ENCODE measurements at places on chromosomes 5 and 9.
A peak's percentile ranks its signal among the peaks of the same experiment; 100 is the strongest.

GRCh38 chr5:16679190-16679589 is 62.4 kb upstream of the RETREG1 start:
- no peak for DNase-seq

- DNase-seq = no peak
These were observed 492 bp downstream of the TENT2 start for GRCh38 chr5:79612667-79613198.

- no peak for DNase-seq
These were observed 143.9 kb upstream of the STC2 start for GRCh38 chr5:173472164-173472563.

DNA sequence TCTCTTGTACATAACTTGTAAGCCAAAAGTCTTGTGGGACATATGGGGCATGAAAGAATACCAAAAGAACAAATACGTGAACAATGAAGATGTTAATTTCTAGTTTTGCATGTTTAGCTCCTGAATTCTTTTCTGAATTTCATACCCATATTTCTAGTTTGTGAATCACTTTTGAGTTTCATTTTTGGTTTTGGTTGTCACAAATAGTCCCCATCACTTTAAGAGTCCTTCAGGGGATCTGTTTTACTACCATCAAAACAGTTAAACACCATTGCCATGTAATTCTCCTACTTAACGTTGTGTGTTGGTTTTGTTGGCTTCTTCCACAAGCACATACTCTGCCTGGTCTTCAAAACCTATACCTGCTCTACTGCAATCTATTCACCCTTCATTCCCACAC is 27.0 kb downstream of the VCAN start:
- no peak for DNase-seq

GRCh38 chr5:122864400-122864799 is 19.0 kb downstream of the SNX24 start:
- no peak for DNase-seq

GRCh38 chr5:172436078-172436878 is 18.0 kb downstream of the SH3PXD2B start:
- DNase-seq = no peak

DNA sequence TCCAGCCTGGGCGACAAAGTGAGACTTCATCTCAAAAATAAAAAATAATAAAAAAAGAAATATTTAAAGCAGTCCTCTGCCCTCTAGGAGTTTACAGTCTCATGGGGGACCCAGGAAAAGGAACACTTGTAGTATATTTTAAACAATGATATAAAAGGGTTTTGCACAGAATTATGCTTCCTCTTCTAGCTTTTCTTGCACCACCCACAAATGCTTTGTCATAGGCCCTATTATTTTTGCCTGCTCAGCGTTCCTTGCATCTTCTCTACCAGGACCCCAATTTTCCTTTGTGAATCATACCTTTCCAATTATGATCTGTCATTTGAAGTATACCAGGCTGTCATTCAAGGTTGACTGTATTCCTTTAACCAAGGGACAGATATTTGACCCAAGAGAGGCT is 164.8 kb upstream of the CDKN2B start:
- DNase-seq = peak; percentile 13

GRCh38 chr5:10513501-10514442 is 50.1 kb upstream of the ANKRD33B start:
- no peak for DNase-seq

DNA sequence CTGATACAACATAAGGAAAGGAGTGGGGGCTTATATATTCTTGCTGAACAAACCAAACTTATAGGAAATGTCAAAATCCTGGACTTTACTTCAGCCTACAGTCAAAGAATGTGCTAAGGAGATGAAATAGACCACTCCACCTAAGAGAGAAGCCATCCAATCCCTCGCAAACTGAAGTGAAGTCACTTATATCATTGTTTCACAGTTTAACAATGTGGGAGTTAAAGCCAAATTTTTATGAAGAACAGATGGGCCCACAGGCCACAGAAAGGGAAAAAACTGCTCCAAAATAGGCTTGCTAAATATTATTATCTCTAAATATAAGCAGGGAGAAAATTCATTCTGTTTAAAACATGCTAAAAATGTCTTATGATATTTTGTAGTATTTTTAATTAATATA is 233.3 kb downstream of the GAS1 start:
- DNase-seq = no peak

GRCh38 chr5:36664766-36665165 is 58.4 kb downstream of the SLC1A3 start:
- DNase-seq = no peak

DNA sequence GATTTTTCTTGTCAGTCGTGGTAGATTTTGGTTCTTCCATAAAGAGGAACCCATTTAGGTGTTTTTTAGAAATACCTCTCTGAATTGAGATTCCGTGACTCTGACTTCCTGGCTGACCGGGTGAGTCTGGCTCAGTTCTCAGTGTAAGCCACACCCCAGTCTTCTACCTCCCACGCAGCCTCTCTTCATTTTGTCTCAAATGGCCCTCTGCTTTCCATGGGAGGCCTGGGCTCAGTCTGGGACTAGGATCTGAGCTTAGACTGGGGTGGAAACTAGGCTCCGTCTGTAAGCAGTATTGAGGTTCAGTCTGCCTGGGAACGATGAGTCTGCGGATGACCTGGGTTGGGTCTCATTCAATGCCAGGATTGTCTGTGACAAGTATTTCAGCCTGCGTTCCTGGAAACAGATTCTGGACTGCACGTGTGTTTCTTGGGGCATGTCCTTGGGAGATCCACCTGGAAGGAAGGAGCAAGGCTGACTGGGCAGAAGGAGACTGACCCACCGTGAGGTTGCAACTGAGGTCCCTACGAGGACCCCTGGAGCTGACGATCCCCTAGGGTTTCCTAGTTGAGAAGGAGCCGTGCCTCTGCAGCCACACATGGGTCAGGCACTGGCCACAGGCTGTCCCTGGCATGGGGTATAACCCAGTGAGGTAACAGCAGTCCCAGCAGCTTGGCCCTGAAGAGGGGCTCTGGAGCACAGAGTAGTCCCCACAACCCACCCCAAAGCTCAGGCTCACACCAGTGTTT is 12.4 kb upstream of the CRB2 start:
- peak; percentile 72 for DNase-seq

DNA sequence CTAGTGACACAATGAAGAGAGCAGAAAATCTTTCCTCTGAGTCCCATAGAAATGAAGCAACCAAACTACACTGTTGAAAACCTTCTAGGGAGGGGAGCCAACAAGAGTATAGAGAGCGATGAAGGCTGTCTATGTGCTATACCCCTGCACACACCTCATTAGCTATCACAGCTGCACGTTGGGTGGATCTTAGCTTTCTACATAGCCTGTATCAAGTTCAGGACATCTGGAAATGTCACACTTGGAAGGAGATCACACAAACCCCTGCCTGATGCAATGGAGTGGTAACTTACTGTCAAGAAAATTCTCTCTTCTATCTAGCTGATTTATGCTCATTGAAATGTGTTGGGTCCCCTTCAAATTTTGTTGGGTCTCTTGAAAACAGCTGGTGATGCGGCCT is 127.0 kb upstream of the NTRK2 start:
- no peak for DNase-seq

DNA sequence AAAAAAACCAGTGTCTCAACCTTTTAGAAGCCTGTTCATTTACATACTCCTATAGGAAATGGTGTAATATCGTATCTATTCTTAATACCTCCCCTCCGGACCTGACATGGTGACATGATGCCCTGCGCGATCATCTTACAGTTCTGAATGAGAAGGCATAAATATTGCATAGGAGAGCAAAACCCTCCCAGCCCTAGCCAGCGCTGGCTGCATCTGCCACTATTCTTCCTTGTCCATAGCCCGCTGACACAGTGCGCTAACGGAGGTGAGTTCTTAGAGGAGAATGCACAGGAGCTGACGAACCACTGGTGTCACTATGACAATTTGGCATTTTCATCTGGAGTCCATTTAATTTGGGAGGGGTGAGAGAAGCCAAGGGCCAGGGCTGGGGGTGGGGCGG is 290.1 kb downstream of the EFNA5 start:
- no peak for DNase-seq

DNA sequence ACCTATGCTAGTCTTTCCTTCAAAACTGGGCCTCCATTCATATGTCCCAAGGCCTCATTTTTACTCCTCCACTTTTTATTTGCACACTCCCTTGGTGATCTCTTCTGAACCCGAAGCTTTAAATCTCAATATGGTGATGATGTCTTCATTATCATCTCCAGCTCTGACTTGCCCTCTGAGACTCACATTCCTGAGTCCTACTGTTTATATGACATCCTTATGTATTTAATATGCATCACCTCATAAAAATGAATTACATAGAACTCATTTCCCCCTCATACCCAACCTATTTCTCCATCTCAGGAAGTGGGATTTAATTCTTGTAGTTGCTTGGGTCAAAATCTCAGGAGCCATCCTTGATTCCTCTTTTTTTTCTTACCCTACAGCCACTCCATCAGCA is 473.0 kb downstream of the EBF1 start:
- no peak for DNase-seq

DNA sequence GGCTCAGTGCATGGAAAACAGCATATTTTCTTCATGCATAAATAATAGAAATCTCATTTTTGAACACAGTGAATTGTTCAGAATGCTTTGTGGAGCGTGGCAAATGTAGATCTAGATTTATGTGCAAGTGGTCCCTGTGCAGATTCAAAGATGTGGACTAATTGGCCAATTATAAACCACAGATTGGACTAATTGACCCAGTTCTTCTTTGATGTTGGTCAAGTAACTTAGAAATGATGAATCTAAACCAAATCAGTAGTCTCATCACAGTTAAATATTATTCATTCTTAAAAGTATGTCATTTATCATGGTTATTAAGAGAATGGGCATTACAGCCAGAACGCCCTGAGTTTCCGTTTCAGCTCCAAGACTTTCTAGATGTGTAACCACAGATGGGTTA is 11.7 kb upstream of the PDE4D start:
- DNase-seq = no peak

GRCh38 chr5:172052450-172053236 is 46.2 kb upstream of the FBXW11 start:
- DNase-seq = no peak

DNA sequence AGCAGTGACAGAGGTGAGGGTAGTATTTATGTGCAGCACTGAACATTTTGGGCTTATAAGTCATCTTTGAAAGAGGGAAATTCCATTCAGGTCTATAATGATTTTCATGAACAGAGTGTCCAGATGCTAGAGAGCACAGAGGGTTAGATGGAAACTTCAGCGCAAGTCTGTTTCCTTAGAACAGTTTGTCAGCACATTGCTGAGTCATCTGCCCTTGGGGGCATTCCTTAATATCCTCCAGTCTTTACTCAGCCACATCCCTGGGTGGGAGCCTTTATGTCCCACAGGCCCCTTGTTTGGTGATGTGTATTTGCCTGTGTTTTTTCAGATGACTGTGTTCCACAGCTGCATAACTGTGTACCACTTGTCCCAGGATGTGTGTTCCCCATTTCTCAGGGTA is 138.5 kb upstream of the S1PR3 start:
- no peak for DNase-seq

GRCh38 chr9:117153021-117153420 is 261.8 kb downstream of the ASTN2 start:
- DNase-seq = no peak

DNA sequence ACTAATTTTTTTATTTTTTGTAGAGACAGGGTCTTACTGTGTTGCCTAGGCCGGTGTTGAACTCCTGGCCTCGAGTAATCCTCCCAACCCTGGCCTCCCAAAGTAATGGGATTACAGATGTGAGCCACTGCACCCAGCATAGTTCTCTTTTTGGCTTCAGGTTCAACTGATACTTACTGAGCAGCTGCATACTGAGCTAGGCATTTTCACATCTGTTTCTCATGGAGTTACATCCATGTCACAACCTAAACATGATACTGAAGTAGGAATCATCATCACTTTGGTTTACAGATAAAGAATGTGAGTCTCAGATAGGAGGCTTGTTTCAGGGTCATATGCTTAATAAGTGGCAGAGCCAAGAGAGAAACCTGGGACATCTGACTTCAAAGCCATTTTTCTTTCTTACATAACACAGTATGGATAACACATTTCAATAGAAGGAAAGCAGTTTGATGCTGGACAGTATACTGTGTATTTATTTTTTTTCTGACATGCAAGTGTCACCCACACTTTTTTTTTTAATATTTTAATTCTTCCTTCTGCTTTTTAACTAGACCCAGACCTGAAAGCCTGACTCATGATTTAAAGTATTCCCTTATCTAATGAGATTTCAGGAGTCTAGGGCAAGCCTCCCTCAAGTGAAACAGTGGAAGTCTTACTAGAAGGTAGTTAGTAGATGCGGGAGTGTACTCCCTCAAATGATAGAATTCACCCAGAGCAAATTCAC is 90.8 kb downstream of the HACD4 start:
- no peak for DNase-seq

- no peak for DNase-seq
These were observed 50.9 kb upstream of the SARDH start for GRCh38 chr9:133788819-133789717.

DNA sequence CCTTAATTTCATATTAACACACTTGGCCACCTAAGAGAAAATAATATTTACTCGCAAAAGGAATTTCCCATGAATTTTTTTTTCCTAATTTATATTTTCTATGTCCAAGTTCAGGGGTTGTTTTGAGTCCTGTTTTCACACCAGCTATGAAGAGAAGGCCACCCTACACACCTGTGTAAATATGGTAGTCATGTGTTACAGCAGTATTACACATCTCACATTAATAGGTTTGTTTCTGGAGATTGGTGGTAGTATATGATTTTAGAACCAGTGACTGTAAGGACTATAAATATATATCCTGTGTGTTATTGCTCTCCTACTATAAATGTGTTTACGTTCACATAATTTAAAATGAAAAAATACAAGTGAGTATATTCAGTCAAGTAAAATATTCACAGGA is 147.5 kb downstream of the PAM start:
- no peak for DNase-seq

DNA sequence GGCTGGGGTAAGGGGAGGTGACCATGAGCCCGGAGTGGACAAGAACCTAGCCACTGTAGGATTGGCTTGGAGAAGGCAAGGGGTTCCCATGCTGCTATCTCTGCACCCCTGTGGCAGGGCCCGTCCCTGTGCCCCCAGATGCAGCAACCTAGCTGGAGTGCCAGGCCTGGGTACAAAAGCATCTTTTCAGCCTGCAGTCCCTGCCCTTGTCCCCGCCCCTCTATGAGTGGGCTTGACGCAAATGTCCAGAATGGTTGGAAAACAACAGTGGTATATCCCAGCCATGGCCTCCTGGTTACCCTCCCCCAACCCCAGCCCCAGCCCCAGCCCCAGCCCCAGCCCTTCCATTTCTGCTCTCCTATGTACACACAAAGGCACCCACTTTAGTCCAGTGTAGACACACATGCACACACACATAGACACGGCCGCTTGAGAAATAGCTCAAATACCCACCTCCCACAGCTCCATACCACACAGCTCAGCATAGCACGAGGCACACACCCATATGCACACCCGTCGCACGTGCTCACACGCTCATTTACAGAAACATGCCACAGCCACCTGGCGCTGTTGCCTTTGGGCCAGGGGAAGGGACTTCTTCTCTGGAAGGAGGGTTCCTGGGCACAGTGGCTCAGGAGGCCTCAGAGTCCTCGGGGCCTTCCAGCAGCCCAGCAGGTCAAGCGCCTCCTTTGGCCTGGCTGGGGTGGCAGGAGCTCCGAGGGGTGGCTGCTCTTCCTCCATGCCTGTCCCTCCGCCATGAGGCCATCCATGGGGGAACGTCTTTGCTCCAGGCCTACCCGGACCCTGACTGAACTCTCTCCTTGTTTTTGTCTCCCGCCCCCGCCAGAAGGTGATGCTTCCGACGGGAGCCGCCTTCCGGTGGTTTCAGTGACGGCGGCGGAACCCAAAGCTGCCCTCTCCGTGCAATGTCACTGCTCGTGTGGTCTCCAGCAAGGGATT is 34.1 kb downstream of the CXXC5 start:
- DNase-seq = no peak

All from suppressor macrophage (primary cell).